ENCODE measurements at places on chromosomes 2 and 18.

GRCh38 chr2:45354776-45355175 lies 256.3 kb downstream of the SRBD1 start:
- DNase-seq = no peak

- DNase-seq = no peak
Observed at GRCh38 chr2:126663184-126663963, 7.4 kb downstream of the GYPC start.

GRCh38 chr18:7532942-7533341 lies 34.2 kb upstream of the PTPRM start:
- no peak for DNase-seq

GRCh38 chr18:57088883-57089282 lies 58.0 kb upstream of the BOD1L2 start:
- DNase-seq = no peak

DNA sequence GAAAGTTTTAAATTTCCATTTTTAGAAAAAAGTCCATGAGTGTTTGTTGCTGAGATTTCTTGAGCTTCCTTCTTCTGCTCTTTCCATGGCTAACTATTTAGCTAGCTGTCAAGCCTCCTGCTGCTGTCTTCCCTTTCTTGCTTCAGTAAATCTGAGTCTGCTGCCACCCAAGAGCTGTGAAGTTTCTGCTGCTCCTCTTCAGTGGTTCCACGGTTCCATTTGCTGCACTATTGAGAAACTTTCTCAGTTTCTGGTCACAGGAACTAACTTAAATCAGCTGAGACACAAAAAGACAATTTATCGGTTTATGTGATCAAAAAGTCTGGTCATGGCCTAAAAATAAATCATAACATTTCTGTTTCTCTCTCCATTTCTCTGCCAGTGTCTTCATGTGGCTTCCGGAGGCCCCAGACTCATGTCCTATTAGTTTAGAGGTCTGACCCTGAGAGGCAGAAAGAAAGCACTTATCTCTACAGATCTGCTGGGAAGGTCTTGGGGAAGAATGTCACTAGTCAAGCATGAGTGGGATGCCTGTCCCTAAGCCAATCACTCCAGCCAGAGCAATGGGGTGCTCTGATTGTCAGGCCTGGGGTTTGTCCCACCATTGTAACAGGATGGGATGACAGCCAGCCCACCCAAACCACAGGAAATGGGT lies 73.0 kb upstream of the ARL4C start:
- no peak for DNase-seq

DNA sequence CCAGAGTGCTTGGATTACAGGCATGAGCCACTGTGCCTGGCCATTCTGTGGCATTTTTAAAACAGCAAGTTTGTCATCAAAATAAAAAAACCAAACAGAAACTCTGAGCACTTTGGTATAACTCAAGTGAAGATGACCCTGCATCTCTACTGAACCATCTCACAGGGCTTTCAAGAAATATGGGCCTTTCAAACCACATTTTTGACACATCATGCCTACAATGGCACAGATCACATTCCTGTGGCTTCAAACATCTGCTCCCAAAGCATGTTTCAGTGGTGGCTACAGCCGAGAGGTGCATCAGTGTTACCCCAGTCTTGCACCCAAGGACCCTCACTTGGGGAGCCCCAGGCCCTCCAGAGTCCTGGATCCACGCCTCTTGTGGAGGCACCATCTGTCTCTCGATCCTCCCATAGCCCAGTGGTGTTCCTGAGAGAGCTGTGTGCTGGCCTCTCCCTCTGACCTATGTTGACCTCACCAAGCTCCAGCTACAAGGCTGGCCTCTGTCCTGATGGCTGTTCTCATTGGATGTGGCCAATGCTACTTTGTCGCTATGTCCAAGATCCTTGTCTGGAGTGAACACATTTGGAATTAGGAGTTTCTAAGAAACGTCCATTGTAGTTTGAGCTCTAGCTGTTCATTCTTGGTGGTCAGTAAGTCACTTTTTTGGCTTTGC lies 55.2 kb upstream of the RALBP1 start:
- no peak for DNase-seq

DNA sequence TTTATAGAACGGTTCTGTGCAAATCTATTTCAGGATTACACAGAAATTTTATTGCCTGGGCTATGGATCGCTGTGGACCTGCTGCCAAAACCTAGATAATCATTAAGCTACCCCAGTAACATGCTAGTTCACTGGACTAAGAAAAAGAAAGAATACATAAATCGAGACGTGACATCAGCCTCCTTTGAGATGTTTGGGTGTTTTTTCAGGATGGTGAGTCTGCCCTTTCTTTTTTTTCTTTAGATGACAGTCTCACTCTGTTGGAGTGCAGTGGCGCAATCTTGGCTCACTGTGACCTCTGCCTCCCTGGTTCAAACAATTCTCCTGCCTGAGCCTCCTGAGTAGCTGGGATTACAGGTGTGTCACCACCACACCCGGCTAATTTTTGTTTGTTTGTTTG lies 52.0 kb downstream of the FHOD3 start:
- no peak for DNase-seq

- no peak for DNase-seq
Observed at GRCh38 chr2:80153151-80153550, 151.4 kb downstream of the LRRTM1 start.

GRCh38 chr2:200624658-200625057 lies 38.8 kb downstream of the AOX1 start:
- DNase-seq = no peak

GRCh38 chr2:109014476-109014875 lies 25.5 kb upstream of the EDAR start:
- no peak for DNase-seq

- no peak for DNase-seq
Observed at GRCh38 chr2:29072971-29073725, 1.2 kb downstream of the PCARE start.

GRCh38 chr2:189581354-189582139 lies 961 bp upstream of the SLC40A1 start:
- no peak for DNase-seq

DNA sequence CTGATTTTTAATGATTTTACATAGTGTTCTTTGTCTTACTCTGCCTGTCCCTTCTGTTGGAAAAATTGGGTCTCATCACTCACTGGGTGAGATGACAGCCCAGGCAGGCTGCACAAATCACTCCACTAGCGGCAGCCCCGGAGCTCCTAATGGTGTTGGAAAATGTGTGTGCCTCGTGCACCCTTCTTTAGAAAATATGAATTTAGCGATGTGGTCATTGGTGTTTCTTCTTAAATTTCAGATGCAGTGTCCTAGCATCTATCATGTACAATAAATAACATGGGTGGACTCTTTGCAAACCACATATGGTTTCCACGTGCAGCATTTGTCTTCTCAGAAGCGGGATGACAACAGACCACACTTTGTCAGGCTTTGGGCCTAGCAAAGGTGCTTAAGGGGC lies 194.2 kb downstream of the ACKR3 start:
- DNase-seq = no peak

GRCh38 chr2:85395912-85396475 lies 14.2 kb downstream of the CAPG start:
- no peak for DNase-seq

GRCh38 chr2:174997110-174997509 lies 8.1 kb downstream of the CHN1 start:
- no peak for DNase-seq

Data from stimulated activated CD4-positive, alpha-beta T cell treated with anti-CD3 and anti-CD28 coated beads, Interleukin-12 subunit alpha, Interleukin-12 subunit beta, amount 100 ng/mL, for 24 hours (primary cell).